Inflammatory macrophage (primary cell): ENCODE measurements at places on chromosomes 16 and 17.

- DNase-seq: peak; percentile 99
These were observed at the start of gene CDIP1 for GRCh38 chr16:4538350-4539235. CDIP1 (minus strand) TSS chr16:4538773; CDS start chr16:4514130, 24,643 bp downstream.

- no peak for DNase-seq
These were observed 4.6 kb downstream of the PRDM7 start for GRCh38 chr16:90072442-90073105.

GRCh38 chr16:1362807-1363206, 11.1 kb downstream of the GNPTG start:
- no peak for DNase-seq

GRCh38 chr17:7404737-7405349, 946 bp upstream of the TMEM256 start:
- no peak for DNase-seq

DNA sequence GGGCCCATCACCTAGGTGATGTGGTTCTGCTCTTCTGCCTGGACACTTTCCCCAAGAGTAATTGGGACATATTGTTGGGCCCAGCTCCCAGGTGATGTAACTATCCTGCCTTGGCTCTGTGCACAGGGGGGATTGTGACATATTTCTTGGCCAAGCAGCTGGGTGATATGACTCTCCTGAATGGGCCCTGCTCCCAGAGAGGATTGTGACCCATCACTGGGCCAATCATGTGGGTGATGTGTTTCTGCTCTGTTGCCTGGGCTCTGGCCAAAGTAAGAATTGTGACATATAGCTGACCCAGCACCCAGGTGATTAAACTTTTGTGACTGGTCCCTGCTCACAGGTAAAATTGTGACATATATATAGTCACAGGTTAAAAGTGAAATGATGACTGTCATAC, 1904.9 kb downstream of the TP53TG3F start:
- DNase-seq: no peak

GRCh38 chr17:63106050-63106449, 140.0 kb downstream of the TANC2 start:
- DNase-seq: no peak

DNA sequence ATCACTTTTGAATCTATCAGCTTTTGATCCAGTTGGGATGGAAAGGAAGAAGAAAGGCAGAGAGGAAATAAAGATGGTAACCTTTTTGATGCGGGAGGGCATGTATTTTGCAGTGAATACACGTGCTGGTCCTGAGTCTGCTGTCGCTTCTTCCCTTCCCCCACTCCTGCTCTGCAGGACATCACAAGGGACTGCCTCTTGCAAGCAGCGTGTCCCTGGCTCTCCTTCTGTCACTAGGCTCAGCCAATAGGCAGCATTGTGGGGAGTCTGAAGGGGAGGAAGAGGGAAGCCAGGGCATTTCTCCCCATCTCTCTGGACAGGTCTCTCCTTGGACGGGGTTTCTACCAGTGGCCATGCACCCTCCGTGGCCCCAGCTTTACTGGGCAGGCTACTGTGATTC, 15.7 kb upstream of the WFDC1 start:
- no peak for DNase-seq

DNA sequence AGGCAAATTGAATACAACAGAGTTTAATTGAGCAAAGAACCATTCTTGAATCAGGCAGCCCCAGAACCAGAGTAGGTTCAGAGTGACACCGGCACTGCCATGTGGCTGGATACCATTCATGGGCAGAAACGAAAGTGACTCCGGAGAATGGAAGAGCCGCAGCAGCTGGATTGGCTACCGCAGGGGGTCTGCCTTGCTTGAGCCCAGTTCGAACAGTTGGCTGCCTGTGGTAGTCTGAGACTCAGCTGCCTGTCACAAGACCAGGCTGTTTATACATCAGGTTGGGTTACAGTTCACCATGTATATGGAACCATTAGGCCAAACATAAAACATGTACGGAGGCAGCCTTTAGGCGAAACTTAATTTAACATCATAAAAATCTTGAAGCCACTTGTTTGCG, 205.2 kb upstream of the CHMP6 start:
- no peak for DNase-seq

DNA sequence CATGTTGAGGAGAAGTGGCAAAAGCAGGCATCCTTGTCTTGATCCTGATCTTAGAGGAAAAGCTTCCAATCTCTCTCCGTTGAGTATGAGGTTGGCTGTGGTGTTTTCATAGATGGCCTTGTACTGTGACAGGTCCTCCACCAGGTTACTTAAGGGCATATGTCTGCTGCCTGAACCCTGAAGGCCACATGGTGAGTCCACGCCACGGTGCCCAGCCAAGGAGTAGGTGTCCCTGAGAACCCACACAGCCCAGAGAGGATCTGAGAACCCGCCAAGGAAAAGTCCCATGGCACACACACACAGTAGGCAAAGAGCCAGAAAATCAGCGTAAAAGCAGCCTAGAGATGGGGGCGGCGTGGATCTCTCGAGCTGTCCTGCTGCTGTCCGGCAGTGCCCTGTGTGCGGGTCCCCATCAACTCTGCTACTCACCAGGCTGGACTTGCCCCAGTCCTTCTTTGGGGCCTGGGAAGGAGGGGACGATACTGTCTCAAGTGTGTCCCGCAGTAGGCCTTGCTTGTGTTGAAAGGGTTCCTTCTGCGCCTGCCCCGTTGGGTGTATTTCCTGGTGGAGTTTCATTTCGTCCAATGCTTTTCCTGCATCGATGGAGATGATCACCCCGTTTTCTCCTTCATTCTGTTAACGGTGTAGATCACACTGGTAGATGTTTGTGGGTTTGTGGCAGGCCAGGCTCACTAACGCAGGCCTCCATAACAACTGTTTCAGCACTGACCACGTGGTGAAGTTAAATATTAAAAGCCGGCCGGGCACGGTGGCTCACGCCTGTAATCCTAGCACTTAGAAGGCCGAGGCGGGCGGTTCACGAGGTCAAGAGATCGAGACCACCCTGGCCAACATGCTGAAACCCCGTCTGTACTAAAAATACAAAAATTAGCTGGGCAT, 90.8 kb upstream of the DNAH17 start:
- DNase-seq: no peak
